Breast epithelium (tissue), 4 donors: ENCODE measurements at places on chromosomes 11 and 22. TPM values are rescaled to one million over a fixed set of nuclear protein-coding genes. Genes with fewer than 3 reads are reported as not detected.

Gene RNF169
- total RNA-seq: 16.5 TPM

DNA sequence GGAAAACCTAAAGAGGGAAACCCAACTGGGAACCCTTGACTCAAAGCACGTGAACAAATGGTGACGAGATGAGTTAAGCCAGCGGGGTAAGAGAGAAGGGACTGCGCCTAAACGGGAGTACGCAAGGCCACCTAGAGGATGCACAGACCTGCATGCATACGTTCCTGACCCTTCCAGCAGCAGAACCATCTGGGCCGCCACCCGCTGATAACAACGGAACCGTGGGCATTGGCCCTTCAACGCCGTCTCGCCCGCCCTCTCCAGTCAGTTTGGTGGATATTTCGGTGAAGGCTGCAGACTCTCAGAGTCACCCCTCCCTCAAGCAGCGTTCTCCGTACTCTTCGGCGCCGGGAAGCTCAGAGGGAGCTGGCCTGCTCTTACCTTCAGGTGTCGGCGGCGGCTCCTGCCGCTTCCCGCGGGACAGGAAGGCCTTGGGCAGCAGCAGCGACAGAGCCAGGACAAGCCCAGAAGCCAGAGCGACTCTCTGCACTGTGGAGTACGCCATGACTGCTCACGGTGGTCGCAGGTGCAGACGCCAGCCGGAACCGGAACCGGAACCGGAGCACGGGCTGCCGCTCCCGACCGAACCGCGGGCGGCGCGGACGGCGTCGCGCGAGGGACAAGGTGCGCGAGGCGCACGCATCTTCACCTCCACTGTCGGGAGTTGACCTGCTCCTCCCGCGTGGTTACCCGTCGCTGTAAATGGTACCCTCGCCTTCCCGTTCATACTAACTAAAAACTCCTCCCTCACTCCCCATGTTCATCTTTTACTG lies at the start of gene RIC3:
Gene RIC3, minus strand, starts transcription at position 541 of the 773 bp plus-strand sequence. Its CDS starts 36 bp downstream, at position 505.
- H3K4me1 ChIP-seq: no peaks in the 10 kb centered on the region
- H3K36me3 ChIP-seq: no peaks in the 10 kb centered on the region
- peak within 1 kb of the TSS; percentile 67 for H3K4me3 ChIP-seq
- H3K27me3 ChIP-seq: no peaks in the 10 kb centered on the region
- peak within 1 kb of the TSS; percentile 53 for H3K27ac ChIP-seq

Gene HIRA
- total RNA-seq: 13.5 TPM

Gene CSF2RB
- total RNA-seq: 3.8 TPM

DNA sequence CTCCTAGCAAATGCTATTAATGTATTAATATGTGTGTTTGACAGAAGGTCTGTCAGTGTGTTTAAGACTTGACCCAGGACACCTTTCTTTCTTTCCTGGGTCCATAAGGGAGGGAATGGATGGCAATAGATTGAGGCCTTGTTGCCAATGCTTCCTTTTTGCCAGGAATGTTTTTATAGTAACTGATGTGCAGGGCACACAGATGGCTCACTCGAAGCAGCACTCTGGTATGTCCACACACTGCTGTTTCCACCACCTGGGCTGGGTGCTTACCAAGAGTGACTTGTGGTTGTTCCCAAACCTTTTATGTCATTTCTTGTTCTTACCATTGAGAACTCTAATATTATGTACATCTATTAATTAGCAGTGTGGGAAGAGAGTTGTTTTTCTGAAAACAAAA lies 396.9 kb upstream of the SYN3 start:
- no peaks in the 10 kb centered on the region for H3K4me1 ChIP-seq
- no peaks in the 10 kb centered on the region for H3K27me3 ChIP-seq
- no peak overlapping the region for H3K27ac ChIP-seq
- H3K36me3 ChIP-seq: no peaks in the 10 kb centered on the region
- no peak for DNase-seq

Gene APOA1
- total RNA-seq: 0.33 TPM

- H3K4me3 ChIP-seq: no peak overlapping the region
- H3K27me3 ChIP-seq: no peaks in the 10 kb centered on the region
- no peak overlapping the region for H3K27ac ChIP-seq
Observed at GRCh38 chr11:32658639-32659406, 75.2 kb downstream of the EIF3M start.

- no peak overlapping the region for H3K27ac ChIP-seq
- no peaks in the 10 kb centered on the region for H3K36me3 ChIP-seq
- peaks cover 11% of the 10 kb centered on the region for H3K4me1 ChIP-seq
- H3K27me3 ChIP-seq: no peaks in the 10 kb centered on the region
- no peak for DNase-seq
Observed at GRCh38 chr11:68892576-68892975, 11.1 kb downstream of the MRPL21 start.

Gene HTR3A
- not detected for total RNA-seq

Gene CDCA5
- total RNA-seq: 1.2 TPM

DNA sequence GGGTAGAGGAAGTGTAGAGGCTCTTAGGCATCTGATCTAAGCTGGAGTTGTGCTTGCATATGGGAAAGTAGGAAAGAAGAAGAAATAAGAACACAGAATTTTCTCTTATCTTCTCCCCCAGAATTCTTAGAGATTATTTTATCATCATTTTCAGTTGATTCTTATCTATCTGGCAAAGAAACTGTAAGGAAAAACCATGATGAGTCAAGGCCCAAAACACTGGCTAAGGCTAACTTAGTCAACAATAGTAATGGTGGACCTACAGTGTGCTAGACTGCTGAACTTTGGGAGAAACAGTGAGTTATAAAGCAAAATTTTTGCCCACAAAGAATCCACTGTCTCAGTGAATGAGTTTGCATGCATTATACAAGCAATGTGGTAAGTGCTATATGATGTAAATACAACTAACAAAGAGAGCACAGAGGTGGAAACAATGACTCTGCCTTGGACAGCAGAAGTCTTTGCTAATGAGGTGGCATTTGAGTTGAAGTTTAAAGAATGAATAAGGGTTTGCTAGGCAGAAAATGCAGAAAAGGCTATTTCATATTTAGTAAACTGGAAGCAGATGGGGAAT lies 344.5 kb upstream of the PLET1 start:
- no peaks in the 10 kb centered on the region for H3K4me1 ChIP-seq
- H3K27ac ChIP-seq: no peak overlapping the region
- no peaks in the 10 kb centered on the region for H3K27me3 ChIP-seq
- no peaks in the 10 kb centered on the region for H3K36me3 ChIP-seq
- H3K4me3 ChIP-seq: no peak overlapping the region

DNA sequence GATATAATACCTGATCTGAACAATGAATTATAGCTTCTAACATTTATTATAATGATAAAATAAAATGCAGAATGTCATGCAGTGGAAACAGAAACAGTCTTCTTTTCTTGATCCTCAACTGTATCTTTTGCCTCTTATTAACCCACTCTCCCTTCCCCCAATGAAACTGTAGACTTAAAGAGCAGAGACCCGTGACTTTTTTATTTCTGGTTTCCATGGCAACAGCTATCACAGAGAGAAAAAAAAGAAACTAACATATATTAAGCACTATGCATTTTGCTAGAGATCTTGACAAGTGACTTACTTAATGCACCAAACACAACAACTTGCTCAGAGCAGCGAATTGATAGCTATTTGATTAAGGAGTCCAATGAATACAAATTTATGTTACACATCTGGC lies 69.3 kb downstream of the RAB38 start:
- H3K36me3 ChIP-seq: no peaks in the 10 kb centered on the region
- no peaks in the 10 kb centered on the region for H3K27me3 ChIP-seq

DNA sequence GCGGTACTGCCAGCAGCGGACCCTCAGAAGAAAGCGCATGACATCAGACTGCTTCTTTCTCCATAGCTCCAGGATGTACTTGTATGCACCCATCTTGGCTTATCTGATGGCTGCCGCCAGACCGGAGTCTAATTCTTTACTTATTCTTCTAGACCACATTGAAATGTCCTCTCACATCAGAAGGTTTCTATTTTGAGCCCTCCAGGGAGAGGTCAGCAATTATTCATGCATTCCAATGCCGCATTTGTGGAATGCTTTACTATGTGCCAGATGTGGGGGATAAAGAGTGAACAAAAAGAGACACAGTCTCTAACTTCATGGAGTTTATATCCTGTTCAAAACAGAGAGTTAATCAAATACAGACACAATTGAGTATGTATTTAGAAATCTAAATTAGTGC lies 230.1 kb downstream of the MIAT start:
- H3K27me3 ChIP-seq: no peaks in the 10 kb centered on the region
- no peaks in the 10 kb centered on the region for H3K36me3 ChIP-seq
- H3K4me1 ChIP-seq: no peaks in the 10 kb centered on the region
- DNase-seq: no peak
- no peak overlapping the region for H3K4me3 ChIP-seq

Gene TCF20
- total RNA-seq: 43.3 TPM

DNA sequence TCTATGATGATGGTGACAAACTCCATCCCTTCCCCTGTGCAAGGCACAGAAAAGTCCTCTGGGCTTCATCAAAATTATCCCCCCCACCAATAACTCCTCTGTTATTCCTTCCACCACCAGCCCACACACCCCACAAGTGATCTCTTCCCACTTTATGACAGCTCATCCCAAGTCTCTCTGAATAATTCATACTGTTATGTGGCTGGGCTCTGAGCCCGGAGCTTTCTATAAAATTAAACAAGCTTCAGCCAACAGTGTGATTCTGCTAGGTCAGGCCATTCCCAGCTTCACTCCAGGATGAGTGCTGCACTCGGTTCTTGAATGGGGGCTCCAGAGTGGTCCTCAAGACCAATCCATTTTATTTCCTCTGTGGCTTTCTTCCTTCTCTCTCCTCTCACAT lies 83.0 kb downstream of the INSC start:
- DNase-seq: no peak
- no peak overlapping the region for H3K4me3 ChIP-seq
- H3K36me3 ChIP-seq: no peaks in the 10 kb centered on the region
- H3K4me1 ChIP-seq: no peaks in the 10 kb centered on the region
- no peaks in the 10 kb centered on the region for H3K27me3 ChIP-seq
- H3K27ac ChIP-seq: no peak overlapping the region

GRCh38 chr11:117950301-117950700 lies 21.1 kb upstream of the TMPRSS13 start:
- H3K27ac ChIP-seq: no peak overlapping the region
- no peaks in the 10 kb centered on the region for H3K36me3 ChIP-seq
- H3K27me3 ChIP-seq: no peaks in the 10 kb centered on the region
- no peak overlapping the region for H3K4me3 ChIP-seq

Gene SHANK3
- 4.8 TPM for total RNA-seq

- no peak for DNase-seq
- no peak overlapping the region for H3K27ac ChIP-seq
- H3K4me1 ChIP-seq: no peaks in the 10 kb centered on the region
- H3K27me3 ChIP-seq: no peaks in the 10 kb centered on the region
Observed at GRCh38 chr11:132168344-132168981, 798.0 kb downstream of the NTM start.
